Vagina (tissue), 2 donors: ENCODE measurements at places on chromosomes 4 and X. TPM values are rescaled to one million over a fixed set of nuclear protein-coding genes. Genes with fewer than 3 reads are reported as not detected.

Gene CORIN
- total RNA-seq = 5.4 TPM

Gene DIPK2B
- total RNA-seq = 22.1 TPM

Gene NDST4
- not detected for total RNA-seq

GRCh38 chrX:3129256-3129655 is 88.0 kb downstream of the ARSF start:
- no peak for DNase-seq

- DNase-seq = no peak
These were observed 822.0 kb upstream of the SLIT2 start for GRCh38 chr4:19429684-19430083.

GRCh38 chr4:87012265-87012953 is 77.6 kb downstream of the AFF1 start:
- no peak for DNase-seq

DNA sequence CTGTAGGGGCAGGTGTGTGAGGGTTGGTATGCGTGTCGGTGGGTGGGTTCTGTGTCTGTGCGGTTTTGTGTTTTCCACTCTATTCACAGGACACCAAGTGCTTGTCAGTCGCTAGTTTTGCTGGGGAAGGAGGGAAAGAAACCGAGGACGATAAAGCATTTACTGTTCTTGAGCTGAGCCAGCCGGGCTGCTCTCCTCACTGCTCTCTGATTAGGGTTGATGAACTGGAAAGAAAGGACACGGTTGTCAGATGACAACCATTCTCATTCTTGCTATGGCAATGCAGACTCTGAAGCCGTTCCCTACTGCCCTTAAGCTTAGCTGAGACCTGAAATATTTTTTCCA is 832 bp downstream of the EGFL6 start:
- no peak for DNase-seq

DNA sequence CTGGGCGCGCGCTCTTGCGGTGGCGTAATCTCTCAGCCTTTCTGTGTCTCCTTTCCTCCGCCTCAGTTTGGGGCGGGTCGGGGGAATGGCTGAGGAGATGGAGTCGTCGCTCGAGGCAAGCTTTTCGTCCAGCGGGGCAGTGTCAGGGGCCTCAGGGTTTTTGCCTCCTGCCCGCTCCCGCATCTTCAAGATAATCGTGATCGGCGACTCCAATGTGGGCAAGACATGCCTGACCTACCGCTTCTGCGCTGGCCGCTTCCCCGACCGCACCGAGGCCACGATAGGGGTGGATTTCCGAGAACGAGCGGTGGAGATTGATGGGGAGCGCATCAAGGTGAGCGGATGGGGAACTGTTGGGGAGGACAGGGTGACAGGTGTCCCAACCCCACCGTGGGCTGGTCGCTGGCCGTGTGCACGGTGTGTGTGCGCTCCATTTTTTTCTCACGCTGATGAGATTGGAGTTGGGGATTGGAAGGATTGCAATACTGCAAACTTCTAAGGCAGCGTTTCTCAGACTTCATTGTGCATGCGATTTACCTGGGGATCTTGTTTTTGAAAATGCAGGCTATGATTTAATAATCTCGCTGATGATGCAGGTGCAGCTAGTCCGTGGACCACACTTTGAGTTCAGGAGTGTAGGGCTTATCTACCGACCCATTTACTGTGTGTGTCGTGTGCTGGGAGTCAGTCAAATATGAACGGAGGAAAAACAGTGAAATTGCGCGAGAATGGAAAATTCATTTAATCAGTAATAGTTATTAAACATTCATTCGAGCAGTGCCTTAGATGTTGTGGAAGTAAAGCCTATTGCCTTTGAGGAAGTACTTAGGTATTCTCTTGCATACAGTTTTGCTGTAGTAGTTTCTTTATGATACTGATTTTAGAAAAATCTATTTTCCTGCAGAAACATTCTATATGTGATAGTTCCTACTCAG is at the start of gene RAB33B:
Gene RAB33B, plus strand, starts transcription at position 11 of the 935 bp plus-strand sequence. Its CDS starts 75 bp downstream, at position 86.
- no peak for DNase-seq
